Stimulated activated CD8-positive, alpha-beta memory T cell treated with anti-CD3 and anti-CD28 coated beads, Interleukin-7, amount 100 ng/mL, for 1 hour (primary cell): ENCODE measurements at places on chromosomes 2 and 18.
A peak's percentile ranks its signal among the peaks of the same experiment; 100 is the strongest.

DNA sequence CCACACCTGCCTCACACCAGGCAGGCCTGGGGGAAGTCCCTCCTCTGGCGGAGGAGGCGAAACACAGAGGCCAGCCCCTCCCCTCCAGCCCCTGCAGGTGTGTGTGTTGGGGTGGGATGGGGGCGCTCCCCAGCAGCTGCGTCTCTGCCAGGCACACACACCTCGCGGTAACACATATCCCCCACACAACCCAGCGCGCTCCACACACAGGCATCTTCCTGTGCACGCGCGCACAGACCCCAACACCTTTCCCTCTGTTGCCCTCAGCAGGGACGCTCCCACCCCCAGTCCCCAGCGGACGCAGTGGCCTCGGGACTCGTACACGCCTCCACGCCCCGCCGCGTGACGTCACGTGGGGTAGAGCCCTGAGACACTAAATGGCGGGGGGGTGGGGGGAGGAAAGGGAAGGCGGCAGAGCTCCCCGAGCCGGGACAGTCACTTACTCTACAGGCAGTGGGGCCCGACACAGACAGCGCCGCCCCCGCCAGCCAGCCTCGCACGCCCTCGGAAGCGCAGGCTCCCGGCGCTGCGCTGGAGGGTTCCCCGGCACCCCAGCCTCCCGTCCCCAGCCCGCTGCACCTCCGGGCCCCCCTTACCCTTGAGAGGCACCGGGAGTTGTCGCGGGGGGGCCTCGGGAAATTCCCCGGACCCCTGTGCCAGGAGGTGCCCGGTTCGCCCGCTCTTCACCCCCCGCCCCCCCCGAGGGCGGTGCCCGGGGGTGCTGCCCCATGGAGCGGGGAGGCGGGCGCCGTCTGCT is at the start of gene WNT10A:
TSS of gene WNT10A (plus strand) at position 751 of the 757 bp plus-strand sequence. CDS start 144 bp downstream, outside the sequence.
- DNase-seq, result peak; percentile 67

DNA sequence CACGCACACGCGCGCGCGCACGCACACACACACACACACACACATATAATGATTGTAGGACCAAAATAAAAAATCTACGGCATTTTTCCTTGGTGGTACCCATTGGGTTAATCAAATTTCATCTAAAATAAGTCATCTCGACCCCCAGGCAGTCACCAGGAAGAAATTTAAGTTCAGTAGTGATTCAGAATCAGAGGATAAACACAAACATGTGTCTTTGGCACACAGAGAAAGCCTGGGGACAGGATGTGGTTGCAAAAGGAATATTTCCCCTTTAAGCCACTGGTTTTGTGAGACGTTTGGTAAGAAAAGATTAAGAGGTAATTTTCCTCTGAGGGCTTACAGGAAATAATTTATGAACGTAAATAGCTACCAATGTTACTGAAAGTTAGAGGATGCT is 171.6 kb upstream of the PIEZO2 start:
- no peak for DNase-seq

DNA sequence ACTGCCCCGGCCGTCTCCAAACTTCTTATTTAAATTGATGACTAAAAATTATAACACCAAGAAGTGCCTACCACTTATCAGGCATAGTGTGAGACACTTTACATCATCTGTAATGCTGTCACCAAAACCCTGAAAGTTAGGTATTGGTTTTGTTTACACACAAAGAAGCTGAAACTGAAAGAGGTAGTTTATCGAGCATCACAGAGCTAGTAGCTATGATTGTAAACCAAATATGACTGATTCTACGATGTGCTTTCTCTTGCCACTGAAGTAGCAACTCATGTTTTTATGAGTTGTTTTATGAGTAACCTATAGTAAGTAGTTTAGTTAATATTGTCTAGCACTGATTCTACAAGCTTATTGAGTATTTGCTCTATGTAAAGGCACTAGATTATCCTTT is 31.5 kb downstream of the DYNC1I2 start:
- no peak for DNase-seq

GRCh38 chr2:1051075-1051474 is 100.4 kb downstream of the SNTG2 start:
- no peak for DNase-seq
